ENCODE measurements at places on chromosomes 16 and 17.

DNA sequence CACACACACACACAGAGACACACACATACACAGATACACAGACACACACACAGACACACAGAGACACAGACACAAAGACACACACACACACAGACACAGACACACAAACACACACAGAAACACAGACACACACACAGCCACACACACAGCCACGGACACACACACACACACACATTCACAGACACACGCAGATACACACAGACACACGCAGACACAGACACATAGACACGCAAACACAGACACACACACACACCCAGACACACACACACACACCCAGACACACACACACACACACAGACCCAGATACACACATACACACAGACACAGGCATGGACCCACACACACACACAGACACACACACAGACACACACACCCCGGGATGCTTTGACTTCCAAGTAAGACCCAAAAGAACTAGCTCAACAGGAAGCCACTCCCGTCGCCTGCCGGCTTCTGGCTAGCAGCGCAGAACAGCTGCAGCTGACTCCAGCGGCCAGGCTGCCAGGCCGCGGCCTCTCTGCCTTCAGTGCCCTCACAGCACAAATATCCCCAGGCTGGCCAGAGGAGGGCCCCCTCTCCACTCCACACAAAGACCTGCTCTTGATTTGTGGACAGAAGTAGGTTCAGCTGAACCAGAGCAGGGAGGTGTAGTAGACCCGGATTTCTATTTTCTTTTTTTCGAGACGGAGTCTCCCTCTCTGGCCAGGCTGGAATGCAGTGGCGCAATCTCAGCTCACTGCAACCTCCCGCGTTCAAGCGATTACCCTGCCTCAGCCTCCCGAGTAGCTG lies 6.0 kb upstream of the CHRNE start:
- DNase-seq, result peak; percentile 91

DNA sequence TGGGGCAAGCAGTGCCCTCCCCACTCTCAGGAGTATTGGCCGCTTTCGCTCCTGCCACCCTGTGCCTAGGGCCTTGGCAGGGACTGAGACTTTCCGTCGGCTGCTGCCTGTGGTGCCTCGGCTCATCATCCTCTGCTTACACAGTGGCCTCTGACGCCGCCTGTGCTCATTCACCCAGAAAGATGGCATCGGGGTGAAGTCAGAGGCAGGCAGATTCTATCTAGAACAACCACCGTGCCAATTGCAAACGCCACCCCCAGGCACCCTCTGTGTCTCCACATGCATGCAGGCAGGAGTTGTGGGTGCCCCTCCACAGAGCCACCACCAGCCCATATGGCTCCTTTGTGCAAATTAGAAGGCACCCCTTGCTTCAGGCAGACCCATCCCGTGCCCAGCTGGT lies 154.2 kb upstream of the GSE1 start:
- no peak for DNase-seq

GRCh38 chr16:80993834-80994233 lies 12.9 kb downstream of the CMC2 start:
- no peak for DNase-seq

DNA sequence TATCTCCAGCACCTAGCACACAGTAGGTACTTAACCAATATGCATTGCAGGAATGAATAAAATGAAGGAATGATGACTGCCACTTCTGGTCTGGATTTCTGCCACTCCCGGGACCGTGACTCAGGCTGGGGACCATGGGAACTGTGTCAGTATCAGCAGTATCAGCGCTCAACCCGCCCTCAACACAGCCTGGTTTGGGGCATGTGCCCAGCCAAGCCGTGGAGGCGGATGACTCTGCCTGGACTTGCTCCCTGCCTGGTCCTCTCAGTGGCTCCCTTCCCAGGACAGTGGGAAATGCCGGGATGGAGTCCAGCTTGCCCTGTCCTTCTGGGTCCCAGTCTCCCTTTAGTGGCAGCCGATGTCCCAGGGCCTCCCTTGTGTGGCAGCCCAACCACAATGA lies 55.1 kb downstream of the SRCIN1 start:
- DNase-seq, result no peak

DNA sequence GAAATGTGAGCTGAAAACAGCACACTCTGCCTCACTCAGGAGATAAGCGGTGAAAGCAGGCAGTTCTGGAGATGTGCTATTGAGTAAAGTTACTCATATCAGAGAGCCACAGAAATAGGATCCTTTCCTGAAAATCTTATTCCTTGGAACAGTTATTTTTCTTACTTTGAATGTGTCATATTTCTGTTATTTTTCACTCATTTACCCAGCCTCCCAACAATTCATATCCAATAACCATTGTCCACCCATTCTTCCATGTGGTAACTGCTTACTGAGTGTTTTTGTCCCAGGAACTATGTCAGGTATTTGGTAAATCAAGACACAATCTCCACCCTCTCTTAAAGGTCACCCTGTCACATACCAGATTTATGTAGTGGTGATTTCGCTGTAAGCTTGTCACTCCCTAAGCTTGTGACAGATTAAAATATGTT lies 144.9 kb downstream of the PARN start:
- DNase-seq, result no peak

DNA sequence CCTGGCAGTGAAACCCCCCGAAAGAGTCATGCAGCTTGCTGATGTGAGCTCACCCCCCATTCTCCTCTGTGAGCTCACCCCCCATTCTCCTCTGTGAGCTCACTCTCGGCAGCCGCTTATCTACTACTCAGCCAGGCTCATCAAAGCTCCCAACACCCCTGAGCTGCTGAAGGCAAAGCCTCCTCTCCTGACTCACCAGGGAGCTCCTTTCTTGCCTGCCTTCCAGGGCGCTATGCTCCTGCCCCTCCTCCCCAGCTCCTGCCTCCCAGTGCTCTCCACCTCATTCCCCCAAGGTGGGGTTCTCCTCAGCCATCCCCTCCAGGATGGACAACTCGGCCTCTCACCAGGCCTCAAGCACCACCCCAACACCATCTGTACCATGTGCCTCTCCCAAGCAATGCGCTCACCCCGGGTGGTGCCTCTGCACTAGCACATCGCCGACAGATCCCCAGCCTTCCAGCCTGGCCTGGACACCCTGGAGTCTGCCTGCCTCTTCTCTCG lies 27.7 kb upstream of the FAAP100 start:
- no peak for DNase-seq

DNA sequence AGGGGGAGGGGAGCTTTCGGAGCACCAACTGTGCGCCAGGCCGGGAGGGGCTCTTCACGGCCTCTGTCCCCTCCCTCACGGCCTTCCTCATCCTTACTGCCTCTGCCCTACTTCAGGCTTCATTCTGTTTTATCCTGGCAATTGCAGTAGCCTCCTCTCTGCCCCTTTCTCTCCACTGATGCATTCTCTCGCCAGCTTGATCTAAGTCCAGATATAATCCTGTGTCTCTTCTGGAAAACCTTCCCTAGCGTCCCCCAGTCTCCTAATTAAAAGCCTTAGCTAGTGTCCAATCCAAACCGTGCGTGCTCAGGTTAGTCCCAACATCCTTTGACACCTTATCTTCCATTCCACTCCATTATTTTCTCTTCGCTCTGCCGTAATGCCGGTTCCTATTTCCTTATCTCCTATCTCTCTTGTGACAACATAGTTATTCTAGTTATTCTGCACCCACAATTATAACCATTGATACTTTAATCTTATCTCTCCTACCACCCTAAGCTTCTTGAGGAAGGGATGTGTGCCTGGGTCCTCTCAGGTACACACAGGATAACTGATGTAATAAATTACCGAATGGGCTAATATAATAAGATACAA lies 869 bp downstream of the ZNF48 start:
- no peak for DNase-seq

DNA sequence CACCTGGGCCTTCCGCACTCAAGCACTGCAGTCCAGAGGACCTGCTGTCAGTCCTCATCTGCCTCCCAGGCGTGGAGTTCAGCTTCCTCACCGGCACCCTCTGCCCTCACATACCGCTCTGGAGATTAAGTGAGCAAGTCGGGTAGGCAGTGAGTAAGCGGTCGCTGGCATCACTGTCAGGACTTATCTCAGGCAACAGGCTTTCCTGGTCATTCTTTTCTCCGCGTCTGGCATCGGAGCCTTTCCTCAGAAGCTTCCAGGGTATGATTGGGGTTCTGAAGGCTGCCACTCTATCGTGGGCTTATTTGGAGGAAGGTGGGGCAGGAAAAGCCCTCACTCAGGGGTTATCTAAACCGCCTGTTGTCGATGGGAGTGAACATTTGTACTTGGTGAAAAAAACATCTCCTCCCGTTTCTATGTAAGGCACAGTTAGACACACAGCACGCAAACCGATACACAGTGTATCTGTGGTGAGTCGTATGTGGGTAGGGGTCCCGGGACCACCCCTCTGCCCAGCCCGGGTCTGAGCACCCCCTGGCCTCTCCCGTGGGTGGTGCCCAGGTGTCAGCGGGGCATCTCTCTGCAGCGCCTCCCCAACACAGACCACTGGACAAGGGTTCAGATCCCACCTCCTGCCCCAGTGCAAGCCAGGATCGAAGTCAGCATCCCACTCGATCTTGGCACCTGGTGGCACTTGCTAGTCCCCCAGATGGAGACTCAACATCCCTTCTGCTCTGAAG lies 92.5 kb upstream of the PLCG2 start:
- peak; percentile 94 for DNase-seq

GRCh38 chr17:42183741-42184711 lies 1.2 kb downstream of the HCRT start:
- peak; percentile 79 for DNase-seq

- no peak for DNase-seq
These were observed 12.5 kb downstream of the KCNJ2 start for GRCh38 chr17:70181866-70182265.

GRCh38 chr16:4386451-4386805 lies 14.8 kb downstream of the VASN start:
- no peak for DNase-seq

- DNase-seq, result no peak
These were observed 35.8 kb downstream of the AMFR start for GRCh38 chr16:56389554-56389953.

GRCh38 chr17:79702034-79702433 lies 28.7 kb upstream of the ENPP7 start:
- no peak for DNase-seq

DNA sequence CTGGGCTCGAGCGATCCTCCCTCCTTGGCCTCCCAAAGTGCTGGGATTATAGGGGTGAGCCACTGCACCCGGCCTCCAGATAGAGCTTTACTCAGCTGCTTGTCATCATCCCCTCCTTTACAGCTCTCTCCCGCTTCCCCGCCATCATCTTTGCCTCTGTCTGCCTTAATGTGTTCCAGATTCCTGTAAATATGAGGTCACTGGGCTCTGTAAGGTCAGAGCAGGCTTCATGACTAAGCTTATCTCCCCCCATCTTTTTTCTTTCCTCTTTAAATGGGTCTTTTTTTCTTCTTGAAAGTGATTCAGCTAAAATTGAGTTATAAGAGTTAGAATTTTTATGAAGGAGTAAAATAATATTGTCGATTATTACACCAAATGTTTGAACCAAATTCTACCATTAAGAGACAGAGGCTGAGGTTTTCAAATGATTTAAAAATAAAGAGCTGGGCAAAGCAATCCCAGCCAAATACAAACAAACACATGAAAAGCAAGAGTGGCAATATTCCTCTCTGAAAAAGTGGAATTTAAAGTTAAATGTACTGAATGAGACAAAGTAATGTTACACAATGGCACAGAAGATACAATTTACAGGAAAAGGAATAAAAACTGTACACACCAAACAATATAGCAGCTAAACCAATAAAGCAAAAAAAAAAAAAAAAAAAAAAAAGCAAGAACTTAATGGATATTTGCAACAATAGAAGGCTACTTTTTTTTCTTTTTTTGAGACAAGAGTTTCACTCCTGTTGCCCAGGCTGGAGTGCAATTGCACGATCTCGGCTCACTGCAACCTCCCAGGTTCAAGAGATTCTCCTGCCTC lies 62.1 kb downstream of the CRISPLD2 start:
- DNase-seq, result peak; percentile 15

- no peak for DNase-seq
These were observed 1.8 kb upstream of the BCAR1 start for GRCh38 chr16:75252946-75253911.

DNA sequence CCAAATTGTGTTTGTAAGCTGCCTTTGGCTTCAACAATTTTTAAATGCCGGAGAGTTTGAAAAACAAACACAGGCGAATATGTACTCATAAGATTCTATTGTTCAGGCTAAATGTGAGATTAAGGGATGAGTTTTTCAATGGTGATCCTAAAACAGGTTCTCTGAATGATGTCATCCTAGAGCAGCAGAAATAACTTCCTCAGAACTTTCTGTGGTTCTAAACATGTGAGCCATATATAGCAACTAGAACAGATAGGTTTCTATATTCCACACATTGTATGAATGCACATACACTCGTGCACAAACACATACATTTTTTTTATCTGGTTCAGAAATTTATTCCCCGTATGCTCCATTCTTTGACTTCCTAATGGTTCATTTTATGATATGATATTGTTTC lies 1352.2 kb downstream of the CDH8 start:
- no peak for DNase-seq

DNA sequence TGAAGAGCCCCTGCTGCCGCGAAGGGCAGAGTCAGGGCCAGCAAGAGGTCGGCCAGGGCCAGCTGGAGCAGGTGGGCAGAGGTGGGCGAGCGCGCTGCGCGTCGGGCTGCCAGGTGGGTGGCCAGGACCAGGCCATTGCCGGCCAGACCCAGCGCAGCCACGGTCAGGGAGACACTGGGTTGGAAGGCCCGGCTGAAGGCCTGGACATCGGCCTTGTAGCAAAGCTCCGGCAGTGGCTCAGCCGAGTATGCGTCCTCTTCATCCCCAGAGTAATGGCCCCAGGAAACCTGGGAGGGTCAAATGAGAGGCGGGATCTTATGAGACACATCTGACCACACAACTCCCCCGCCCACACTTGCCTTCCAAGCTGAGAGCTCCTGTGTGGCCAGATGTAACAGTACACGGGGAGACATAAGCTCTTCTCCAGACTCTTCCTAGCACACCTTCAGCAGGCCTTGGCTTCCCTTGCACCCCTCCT lies 1.3 kb downstream of the CCR10 start:
- DNase-seq, result no peak

GRCh38 chr16:87552772-87553573 lies 49.3 kb upstream of the JPH3 start:
- no peak for DNase-seq

- peak; percentile 80 for DNase-seq
These were observed 11.2 kb downstream of the PIK3R5 start for GRCh38 chr17:8954339-8954738.

- DNase-seq, result no peak
These were observed 156.4 kb downstream of the ZNF18 start for GRCh38 chr17:11840831-11841230.

GRCh38 chr17:30229012-30229411 lies 6.5 kb downstream of the SLC6A4 start:
- DNase-seq, result no peak
